ENCODE measurements at places on chromosomes 16 and 17.
A peak's percentile ranks its signal among the peaks of the same experiment; 100 is the strongest.

DNA sequence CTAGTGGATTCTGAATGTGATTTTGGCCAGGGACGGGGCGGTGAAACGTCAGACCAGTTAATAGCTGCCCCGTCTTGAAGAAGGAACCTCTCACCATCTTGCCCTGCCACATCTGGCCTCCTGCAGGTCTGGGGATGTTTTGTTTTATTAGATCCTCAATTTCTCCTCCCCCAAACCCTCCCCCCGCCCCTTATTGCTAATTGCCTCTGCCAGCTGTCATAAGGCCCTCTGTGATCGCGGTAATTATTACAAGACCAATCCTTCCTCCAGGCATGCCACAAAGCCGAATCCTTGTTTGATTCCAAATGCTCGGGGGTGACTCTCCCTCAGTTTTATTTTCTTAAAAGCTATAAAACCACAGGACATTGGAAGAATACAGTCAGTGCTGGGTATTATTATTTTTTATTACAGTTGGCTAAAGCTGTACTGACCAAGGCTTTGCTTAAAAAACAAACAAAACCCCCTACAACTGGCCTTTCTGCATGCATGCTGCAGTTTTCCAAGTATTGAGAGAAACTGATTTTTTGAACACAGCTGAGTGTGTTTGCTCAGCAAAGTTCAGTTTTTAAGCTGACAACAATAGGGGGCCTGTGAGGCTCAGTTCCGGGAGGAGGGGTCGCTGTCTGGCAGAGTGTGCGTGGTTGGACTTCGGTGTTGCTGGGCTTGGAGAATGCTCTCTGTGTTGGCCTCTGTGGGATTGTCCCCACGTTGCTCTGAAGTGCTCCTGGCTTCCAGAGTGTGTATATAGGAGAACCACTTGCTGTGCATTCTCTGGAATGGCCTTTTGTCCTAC is 1.7 kb downstream of the KSR1 start:
- DNase-seq, result no peak

DNA sequence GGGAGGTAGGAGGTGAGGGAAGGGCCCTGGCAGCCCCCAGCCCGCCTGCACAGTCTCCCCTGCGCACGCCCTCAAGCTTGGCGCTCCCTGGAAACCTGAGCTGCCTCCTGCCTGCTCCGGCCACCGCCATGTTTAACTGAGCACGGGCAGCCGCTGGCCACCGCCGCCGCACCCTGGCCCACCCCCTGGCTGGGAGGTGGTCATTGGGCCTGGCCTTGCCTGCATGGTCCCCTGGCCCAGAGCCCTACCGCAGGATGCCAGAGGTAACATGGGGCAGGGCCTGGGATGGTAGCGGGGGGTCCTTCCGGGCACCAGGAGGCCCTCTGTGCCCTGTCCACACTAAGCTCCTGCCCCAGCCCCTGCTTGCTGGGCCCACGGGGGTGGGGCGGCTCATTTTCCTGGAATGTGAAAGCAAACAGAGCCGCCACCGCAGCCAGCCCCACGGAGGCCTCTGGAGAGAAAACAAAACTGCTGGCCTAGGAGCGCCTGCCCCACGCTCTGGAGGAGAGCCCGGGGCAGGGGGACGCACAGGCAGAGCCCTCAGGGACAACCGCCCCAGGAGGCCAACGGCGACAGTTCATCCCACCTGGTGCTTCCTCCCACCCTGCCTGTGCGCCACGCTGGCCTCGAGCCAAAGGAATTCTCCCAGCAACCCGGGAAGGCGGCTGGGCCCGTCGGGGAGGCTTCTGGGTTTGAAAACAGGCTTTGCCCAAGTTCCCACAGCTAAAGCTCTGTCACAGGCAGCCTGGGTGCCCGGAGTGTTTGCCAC is 8.9 kb downstream of the NHERF2 start:
- DNase-seq, result no peak

- DNase-seq, result no peak
These were observed 21.0 kb downstream of the C16orf90 start for GRCh38 chr16:3474136-3474779.

GRCh38 chr17:47636273-47637030 is 13.3 kb upstream of the KPNB1 start:
- no peak for DNase-seq

DNA sequence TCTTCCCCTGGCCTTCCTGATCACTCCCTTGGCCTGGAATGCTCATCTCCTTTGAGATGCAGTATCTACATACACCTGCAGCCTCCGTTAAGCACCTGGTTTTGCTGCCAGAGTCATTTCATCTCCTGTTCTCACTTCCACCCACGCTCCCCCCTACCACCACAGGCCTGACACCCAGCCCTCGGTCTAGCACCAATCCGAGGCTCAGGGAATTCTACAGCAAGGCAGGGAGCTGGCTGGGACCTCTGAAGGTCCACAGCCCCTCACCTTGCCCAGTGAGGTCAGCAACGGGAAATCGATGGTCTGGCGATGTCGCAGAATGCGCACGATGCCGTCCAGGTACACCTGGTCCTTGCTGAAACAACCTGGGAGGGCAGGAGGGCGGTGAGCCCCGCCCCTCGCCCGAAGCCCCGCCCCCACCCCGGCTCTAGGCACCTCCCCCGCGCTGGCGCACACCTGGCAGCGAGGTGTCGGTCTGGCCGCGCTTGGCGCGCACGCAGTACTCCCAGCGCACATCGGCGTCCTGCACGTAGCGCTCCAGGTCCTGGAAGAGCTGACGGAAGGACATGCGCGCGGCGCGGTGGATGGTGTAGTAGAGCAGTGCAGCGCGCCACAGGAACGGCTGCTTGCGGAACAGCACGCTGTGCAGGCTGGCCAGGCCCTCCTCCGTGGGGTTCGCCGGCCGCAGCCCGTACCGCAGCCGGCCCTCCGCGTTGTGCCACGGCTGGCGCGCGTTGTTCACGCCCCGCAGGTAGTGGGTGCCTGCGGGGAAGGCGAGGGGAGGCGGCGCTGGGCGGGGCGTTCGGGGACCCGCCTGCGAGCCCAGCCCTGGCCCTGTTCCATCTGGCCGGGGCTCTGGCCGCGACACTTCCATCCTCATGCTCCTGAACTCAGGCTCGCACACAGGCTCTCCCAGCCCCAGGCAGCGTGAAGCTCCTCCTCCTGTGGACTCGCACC is 5.7 kb downstream of the MATCAP1 start:
- DNase-seq, result peak; percentile 69

DNA sequence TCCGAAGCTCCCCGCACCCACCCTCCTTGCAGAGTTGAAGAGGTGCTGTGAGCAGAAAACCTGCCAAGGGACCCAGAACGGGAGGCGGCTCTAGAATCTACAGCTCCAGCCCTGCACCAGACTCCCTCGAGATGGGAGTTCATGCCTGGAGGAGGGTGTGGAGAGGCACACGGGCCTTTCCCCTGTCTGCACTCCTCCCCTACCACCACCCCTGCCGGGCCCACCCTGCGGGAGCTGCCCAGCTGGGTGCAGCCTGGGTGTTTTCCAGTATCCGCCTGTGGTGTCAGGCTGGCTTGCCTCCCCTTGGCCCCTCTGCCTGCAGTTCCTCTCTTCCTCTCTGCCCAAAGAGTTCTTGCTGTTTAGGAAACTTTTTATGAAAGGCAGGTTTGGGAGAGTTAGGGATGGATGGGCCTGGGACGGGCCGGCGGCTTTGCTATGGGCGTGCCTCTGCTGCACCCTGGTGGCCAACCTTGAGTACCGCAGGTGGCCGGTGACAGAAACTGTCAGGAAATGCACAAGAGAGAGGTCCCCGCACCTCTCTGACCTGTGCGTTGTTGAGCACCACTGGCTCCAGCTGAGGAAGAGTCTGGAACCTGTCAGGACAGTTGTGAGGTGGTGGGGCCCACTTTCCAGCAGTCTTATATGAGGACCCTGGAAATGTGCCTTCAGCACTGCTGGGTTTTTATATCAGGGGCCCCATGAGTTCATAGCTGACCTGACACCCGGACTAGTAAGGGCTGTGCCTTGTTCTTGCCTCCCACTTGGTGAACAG is 354.1 kb downstream of the SEC14L1 start:
- DNase-seq, result peak; percentile 85

DNA sequence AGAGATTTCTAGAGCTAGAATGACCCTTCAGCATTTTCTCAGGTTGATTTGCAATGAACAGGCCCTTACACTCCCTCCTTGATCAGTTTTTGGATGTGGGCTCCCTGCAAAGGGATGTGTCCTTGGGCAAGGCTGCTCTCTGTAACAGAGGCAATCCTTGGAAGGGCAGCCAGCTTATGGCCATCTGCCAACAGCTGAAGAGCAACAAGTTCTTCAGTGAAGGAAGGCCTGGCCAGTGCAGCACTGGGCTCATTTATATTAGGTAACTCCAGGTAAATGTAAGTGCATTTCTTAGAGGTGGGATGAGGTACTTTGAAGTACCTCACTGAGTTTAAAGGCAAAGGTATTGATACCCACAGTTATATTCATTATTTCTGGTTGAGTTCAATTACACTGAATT is 114.3 kb upstream of the KCNJ16 start:
- DNase-seq, result no peak

GRCh38 chr17:75498726-75499213 is 16.6 kb downstream of the CASKIN2 start:
- no peak for DNase-seq

- peak; percentile 79 for DNase-seq
These were observed 15.0 kb downstream of the ZNF213 start for GRCh38 chr16:3149630-3150345.

GRCh38 chr17:8420041-8420934 is 15.4 kb upstream of the NDEL1 start:
- DNase-seq, result no peak

DNA sequence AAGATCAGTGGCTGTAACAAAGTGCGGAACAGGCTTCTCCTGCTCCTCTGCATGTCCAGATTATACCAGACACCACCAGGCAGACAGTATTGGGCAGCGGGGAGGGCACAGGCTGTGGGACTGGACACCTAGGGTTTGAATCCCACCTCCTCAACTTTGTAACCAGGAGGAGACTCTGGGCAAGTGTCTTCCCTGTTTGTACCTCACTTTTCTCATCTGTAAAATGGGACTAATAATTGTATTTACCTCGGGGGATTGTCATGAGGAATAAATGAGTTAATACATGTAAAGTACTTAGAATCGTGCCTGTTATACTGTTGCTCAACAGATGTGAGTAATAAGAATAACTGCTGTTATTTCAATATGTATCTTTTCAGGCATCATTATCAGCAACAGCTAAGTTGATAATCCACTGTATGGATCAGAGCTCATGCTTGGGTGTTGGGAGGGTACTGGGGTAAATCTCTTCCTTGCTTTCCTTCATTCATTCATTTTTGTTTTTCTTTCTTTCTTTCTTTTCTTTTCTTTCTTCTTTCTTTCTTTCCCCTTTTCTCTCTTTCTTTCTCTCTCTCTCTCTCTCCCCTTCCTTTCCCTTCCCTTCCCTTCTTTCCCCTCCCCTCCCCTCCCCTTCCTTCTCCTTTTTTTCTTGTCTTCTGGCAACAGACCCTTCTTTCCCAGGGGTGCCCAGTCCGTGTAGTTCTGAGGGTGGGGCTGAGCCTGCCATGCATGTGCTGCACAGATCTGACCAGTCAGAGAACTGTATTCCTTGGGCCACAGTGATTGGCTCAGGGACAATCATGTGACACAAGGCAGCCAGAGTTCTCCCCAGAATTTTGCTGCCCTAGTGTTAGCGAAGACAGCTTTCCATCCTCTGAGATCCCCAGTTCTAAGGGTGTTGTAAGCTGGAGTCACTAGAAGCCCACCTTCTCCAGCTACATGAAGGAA is 25.3 kb upstream of the BRD7 start:
- no peak for DNase-seq

DNA sequence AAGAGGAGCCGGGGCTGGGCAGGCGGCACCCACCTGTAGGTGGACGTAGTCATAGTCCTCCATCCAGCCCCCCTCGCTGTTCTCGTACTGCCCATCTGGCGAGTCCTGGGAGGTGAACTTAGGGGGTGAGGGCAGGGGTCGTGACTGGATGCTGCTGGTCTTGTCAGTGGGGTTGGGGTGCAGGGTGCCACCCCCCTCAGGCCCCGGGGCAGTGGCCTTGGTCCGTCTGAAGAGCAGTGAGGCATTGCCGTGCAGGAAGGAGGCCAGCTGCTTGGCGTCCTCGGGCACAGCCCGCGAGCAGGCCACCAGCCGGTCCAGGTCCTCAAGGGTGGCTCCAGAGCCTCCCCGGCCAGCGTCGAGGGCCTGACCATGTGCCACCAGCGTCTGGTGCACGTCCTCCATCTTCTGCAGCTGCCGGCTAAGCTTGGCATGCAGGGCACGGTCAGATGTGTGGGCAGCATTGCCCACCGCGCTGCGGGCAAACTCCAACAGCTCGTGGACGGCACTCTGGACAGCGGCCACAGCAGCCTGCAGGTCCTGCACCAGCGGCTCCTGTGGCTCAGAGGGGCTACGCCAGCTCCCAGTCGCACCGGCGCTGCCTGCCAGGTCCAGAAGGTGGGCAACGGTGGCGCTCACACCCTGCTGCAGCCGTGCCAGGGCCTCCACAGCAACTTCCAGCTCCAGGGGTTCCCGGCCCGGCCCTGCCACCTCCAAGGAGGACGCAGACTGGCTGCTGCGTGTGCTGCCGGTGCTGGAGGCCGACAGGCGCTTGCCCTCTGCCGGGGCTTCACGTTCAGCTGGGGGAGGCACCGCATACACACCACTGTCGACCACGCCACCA is 16.3 kb downstream of the CTRB1 start:
- DNase-seq, result no peak

GRCh38 chr17:33459078-33459940 is 166.2 kb upstream of the ASIC2 start:
- DNase-seq, result no peak

GRCh38 chr16:164827-165538 is 795 bp upstream of the HBM start:
- peak; percentile 39 for DNase-seq

Data from activated T-cell treated with anti-CD3 and anti-CD28 coated beads, Interleukin-2, amount 50 U/mL, for 48 hours (primary cell).